KBM-7 (cell line): ENCODE measurements at places on chromosomes 11 and 22.

DNA sequence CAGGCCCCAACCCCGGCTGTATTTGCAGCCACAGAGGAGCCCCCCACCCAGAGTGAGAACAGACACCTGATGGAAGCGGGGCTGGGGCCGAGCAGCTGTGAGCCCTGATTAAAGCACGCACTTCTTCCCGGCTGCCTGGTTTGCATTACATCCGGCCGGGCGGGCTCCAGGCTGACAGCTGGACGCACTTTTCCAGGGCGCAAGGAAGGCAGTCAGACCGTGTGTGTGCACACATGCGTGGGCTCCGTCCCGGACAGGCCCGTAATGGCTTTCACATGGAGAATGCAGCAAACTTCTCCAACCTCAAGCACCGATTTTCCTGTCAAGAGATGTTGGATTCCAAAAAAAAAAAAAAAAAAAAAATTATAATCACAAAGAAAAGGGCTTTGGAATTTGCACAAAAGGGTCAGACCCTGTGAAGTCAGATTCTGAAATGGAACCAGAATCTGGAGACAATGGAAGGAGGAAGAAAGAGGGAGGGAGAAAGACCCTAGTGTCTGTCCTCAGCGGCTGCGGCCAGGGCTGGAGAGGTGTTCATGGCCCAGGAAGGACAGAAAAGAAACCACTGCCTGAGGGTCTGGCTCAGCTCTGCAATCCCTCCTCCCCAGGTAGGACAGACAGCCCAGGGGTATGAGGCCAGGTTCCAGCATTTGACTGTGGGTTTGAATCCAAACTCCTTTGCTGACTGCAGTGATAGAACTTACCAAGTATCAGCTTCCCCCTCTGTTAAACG, 365.5 kb downstream of the MN1 start:
- no peak for DNase-seq

GRCh38 chr11:17012179-17012578, 2.0 kb downstream of the PLEKHA7 start:
- DNase-seq, result no peak

GRCh38 chr11:106091480-106092123, 14.1 kb downstream of the AASDHPPT start:
- DNase-seq, result no peak

DNA sequence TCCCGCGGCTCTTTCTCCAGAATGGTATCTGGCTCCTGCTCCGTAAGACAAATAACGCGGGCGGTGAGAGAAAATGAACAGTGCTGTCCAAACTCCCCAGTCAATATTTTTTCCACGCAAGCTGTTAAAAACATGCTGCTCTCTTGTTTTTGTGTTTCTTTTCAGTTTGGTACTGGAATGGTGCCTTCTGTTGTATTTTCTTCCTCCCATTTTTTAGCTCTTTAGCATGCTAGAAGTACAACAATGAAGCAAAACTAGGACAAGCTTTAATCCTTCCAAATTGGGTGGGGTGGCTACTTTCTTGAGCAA, 599 bp upstream of the PPP2R1B start:
- no peak for DNase-seq

DNA sequence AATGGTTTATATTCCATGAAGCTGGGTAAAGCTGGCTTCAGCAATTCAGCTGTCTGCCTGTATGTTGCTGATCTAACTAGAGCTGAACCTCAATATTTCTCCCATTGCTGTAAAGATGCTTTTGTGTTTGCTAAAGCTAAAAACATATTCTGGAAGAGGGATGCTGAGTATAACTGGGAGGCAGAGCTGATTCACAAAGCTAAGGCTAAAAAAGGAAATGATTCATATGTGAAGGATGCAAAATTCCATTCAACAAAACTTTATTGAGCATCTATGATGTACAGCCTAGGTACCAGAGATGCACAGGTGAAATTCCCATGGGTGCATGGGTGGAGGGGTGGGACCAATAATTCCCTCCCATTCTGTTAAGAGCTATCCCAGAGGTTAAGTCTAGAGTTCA, 193.9 kb downstream of the KIF18A start:
- DNase-seq, result no peak

DNA sequence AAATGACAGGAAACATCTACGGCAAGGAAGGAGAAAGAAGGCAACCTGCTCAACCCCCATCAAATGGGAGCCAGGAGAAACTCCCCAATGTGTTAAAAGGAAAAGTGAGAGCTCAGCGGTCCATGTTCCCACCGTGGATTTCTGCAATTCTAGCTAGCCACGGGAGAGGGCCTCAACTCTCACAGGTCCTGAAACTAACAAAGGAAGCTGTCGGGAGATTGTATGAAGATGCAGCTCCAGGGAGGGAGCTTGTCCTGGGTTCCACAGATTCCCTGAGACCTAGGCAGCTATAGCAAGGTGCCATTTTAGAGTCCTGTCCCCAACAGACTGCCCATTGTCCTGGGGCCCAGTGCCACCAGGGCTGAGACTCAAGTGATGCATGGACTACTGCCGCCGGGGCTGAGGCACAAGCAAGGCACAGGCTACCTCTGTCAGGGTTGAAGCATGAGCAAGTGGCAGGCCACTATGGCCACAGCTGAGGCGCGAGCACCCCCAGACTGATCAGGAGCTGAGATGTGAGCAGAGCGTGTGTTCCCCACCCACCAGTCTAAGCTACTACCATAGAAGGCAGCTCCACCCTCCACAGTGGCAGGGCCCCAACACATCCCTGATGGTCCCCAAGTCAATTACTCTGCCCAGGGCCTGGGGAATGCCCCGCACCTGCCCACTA, 31.3 kb downstream of the RSF1 start:
- no peak for DNase-seq

- no peak for DNase-seq
Observed at GRCh38 chr11:68163691-68164090, 42.5 kb upstream of the CHKA start.

DNA sequence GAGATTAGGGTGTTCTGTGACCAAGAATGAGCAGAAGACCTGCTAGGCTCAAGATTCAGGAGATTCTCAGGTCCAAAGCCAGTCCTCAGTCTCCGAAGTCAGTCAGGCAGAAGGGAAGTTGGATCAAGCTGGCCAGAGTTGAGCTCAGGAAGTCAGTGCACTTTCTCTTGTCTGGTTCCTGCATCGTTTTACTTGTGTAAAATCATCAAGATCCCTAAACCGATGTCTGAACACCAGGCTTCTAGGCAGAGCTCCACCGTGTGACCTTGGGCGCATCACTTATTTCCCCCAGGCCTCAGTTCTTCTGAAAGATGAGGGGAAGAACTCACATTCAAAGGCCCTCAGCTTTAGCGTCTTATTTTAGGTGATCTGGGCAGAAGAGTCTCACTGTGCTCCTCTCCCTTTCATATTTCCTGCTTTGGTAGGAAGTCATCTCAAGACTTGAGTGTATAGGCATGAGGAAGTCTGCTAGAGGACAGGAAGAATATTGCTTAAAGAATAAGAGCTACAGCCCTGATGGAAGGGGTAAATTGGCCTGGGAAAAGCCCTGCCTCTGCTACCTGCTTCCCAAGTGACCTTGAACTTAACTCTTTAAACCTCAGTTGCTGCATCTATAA, 20.2 kb downstream of the NF2 start:
- peak; percentile 33 for DNase-seq

DNA sequence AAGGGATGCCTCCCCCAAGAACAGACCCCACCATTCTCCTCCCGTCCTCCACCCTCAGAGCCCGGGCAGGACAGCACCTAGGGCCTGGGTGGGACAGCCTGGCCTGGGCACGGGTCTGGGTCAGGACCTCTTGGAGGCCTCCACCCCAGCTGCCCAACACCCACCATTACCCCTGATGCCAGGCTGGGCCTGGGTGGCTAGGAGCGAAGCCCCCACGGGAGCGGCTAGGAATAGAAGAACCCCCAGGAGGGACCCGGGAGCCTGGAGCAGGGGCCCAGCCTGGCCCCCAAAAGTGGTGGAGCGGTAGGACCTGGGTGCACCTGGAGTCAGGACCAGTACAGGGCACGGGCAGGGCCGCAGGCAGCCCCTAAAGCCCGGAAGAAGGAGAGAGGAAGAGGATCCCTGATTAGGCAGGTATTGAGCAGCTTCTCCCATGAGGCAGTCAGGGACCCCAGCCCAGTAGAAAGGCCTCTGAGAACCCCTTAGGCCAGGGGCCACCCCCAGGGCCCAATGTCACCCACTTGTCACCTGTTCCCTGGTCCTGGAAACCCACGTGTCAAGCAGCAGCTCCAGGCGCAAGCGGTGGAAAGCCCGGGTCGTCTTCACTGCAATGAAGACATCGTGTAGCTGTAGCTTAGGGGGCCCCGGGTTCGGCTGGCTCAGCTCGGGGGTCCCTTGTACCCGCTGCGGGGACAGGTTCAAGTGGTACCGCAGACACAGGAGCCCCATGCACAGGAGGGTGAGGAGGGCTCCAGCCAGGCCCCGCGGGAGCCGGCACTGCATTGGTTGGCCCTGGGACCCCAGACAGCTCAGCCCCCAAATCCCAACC, 575 bp downstream of the MFNG start:
- DNase-seq, result peak; percentile 38

GRCh38 chr22:32557444-32557843, 82.8 kb downstream of the FBXO7 start:
- no peak for DNase-seq

DNA sequence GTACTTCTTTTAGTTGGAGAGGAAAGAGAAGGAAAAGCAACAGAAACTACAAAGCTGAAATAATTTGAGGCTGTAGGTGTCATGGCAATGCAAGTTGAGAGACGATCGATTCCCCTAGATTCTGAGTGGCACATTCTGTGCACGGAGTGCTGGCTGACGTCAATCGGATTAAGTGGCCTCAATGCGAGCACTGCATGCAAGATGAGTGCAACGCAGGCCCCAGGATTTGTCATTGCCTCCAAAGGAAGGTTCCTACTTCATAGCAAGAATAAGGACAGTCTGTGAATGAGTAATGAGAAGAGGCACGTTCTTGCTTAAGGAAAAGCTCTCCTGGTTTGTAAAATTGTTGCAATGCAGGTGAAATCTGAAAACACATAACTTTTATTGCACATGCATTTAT, 892.4 kb downstream of the KCNA4 start:
- no peak for DNase-seq
